ENCODE measurements at places on chromosomes 5 and 9. TPM values are rescaled to one million over a fixed set of nuclear protein-coding genes. Genes with fewer than 3 reads are reported as not detected.

The ANKRD33B gene
- 1.6 TPM for polyA plus RNA-seq

The DDX4 gene
- polyA plus RNA-seq = not detected

The PROB1 gene
- 3.5 TPM for polyA plus RNA-seq

The CENPH gene
- polyA plus RNA-seq = 24.3 TPM

The LAMC3 gene
- polyA plus RNA-seq = 30.8 TPM

The PIP5KL1 gene
- polyA plus RNA-seq = 2.7 TPM
